Stimulated activated CD8-positive, alpha-beta memory T cell treated with anti-CD3 and anti-CD28 coated beads, Interleukin-7, amount 100 ng/mL, for 24 hours (primary cell): ENCODE measurements at places on chromosomes 12 and 14.

GRCh38 chr14:71371711-71372396 lies 464.6 kb downstream of the PCNX1 start:
- DNase-seq, result no peak

DNA sequence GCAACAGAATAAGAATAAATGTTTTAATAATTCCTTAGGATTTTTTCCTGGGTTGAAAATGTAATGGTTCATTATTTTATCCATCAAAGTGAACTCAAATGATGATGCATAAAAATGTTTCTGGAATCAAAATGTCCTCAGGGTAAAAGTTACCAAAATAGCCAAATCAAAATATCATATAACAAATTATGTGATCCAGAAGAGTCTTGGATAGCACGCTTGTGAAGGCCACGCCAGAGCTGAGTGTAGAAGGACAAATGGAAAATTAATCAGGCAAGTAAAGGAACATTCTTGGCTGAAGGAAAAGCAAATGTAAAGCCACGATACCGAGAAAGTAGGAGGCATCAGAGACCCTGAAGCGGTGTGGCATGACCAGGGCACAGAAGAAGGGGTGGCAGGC lies 169.2 kb downstream of the CAPZA3 start:
- no peak for DNase-seq

DNA sequence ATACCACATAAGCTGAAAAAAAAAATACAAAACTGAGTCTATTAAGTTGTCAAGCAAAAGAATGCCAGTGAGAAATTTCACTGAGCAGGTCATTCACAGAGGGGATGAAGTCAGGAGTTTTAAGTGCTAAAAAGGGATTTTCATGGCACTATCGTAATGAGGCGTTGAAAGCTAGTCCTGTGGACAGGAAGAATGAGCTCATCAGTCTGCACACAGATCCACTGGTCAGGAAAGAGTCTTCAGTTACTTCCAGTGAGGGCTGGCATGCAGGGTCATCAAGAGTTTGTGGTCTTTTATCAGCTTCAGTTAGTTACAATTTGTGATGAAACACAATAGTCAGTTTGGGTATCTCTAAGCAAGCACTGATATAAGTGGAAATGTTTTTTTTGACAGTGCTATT lies 88.1 kb upstream of the WSCD2 start:
- no peak for DNase-seq

DNA sequence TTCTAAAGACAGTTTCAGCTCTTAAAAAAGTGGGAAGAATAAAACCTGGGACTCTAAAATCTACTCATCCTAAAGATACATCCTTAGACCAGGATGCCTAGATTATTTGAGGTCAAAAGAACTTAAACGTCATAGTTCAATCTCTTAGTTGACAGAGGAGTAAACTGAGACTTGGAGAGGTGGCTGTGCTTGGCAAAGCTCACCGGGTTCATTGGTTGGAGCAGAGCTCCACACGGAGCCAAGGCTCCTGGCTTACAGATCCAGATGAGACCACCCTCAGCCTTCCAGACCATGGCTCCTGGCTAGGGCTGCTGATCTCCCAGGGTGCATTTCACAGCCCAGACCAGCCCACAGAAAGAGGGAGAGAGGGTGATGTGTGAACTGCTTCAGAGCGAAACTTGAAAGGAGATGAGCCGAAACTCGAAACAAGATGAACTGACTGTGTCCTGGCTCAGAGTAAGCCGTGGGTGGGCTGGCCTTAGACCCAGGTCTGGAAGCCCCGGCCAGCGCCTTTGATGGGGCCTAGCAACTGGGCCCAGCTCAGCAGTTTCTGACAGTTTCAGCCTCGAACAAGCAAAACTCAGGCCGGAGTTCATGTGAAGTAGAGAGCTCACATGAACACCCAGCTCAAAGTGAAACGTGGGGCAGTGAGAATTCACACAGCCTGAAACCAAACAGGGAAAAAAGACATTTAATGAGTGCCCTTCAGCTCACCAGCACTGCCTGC lies 1044.8 kb downstream of the BCL11B start:
- peak; percentile 23 for DNase-seq

DNA sequence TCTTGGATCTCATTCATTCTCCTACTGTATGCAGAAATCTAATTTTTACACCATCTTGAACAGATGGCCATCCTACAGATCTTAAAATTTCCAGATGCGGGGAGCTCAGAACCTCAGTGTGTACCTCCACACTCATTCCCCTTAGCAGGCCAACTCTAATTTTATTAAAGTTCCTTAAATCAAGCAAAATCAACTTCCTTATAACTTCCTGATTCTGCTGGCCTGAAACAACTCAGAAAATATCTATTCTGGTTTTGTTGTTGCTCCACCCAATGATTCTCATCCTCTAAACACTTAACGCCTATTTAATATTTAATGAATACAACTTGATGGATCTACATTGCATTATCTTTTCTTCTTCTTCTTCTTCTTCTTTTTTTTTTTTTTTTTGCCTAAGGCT lies 3.1 kb downstream of the EMP1 start:
- DNase-seq, result no peak

GRCh38 chr12:11133816-11134215 lies 628 bp downstream of the TAS2R30 start:
- no peak for DNase-seq

DNA sequence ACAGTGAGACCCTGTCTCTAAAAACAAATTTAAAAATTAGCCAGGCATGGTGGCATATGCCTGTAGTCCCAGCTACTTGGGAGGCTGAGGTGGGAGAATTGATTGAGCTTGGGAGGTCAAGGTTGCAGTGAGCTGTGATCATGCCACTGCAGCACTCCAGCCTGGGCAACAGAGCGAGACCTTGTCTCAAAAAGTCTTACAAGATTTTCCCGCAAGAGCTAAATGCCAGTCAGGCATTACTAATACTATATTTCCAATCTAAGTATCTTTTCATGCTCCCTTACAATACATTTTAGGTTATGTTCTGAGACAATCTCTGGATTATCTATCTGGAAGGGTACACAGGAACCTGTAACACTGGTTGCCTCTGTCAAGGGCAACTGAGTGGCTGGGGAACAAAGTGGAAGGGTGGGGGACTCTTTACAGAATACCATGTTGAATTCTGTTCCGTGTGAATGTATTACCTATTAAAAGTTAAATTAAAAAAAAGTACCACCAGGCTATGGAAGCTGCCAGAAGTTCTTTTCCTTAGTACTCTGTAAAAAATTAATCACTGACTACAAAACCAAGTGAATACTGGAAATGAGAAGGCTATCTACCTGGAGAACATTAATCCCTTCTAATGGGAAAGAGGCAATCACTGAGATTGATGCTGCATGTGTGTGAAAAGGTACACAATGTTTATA lies 56.7 kb downstream of the BTBD7 start:
- DNase-seq, result no peak

- DNase-seq, result no peak
These were observed 8.0 kb upstream of the MGP start for GRCh38 chr12:14893506-14894250.

DNA sequence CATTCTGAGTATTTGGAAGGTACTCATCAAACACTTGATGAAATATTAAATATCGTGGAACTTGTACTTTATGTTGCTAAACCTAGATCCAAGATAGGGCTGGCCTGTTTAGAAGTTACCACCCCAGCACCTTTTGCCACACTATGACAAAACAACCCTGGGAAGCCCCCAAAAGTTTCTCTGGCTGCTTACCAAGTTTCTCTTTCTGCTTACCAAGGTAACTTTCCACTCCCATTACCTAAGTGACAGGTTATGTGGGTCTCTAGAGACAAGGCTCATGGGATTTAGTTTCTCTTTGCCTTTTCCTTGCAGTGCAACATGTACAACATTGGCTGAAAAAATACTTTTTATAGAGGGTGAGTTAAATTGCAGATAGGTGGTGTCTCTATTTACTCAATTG lies 28.9 kb upstream of the PPM1A start:
- no peak for DNase-seq

- DNase-seq, result no peak
These were observed 102.0 kb downstream of the EGLN3 start for GRCh38 chr14:33848706-33849454.

- no peak for DNase-seq
These were observed 351.2 kb downstream of the KCNH5 start for GRCh38 chr14:62694075-62694474.

DNA sequence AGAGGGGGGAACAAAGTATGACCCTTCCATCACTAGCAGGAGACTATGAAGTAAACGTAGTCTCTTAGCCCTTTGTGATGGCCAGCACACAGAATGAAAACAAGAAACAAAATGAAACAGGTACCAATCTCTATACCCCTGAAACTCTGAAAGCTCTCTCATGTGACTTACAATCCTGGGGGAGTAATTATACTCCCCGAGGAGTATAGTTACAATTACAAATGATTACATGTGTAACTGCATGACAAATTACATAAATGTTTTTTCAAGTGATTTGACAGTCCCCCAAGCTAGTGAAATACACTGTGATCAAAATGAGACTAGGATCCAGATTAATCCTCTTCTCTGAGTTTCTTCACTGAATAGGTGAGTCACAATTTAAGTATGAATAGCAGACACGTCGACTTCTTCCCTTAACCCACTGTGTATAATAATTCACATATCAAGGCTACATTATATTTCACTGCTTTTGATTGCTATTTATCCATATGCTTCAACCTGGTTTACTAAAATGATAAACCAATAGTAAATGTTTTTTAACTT lies 74.0 kb downstream of the SPTSSA start:
- DNase-seq, result no peak

- no peak for DNase-seq
These were observed 106.5 kb downstream of the TMEM117 start for GRCh38 chr12:43942379-43942778.

DNA sequence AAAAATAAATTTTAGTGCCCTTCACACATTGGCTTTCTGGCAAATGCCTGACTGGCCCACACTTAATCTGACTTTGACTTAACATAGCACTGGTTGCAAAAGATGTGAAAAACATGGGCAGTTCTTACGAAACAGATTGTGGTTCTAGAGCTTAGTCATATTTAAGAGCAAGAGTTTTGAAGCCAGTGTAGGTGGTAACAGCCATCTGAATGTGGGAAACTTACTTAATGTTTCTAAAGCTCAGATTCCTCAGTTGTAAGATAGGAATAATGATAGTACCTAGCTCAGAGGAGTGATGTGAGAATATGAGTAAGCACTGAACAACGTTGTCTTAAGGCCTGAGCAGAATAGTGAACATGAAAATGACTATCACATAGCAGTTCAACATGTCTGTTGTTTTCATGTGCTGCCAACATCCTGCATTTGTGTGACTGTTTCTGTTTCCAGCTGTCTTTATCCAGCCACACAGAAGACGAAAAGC lies 262.7 kb downstream of the SYT1 start:
- no peak for DNase-seq

DNA sequence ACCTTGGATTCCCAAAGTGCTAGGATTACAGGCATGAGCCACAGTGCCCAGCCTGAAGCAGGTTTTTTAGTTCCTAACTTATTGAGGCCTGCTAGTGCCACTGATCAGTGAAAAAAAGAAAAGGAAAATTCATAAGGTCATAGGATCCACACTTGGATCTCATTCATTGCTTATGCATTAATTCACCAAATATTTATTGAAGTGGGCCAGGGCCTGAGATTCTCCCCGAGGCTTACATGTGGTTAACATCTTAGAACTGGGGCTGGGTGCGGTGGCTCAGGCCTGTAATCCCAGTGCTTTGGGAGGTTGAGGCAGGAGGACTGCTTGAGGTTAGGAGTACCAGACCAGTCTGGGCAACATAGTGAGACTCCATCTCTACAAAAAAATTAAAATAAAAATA lies 29.5 kb upstream of the MAP1LC3B2 start:
- no peak for DNase-seq

DNA sequence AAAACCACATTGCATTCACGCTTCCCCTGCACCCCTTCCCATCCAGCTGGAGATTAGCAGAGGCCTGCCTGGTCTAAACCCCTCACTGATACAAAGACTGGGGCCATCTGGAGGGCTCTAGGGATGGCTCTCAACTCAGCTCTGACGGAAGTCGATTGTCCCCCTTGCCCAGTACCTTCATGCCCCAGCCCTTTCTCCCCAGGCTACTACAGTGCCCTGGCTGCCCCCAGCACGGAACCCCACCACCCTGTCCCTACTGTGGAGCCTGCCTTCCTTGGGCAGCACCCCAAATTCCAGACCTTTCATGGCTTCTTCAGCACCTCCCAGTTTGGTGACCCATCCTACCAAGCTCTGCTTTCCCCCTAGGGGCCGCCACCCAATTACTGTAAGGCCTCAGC lies 25.6 kb downstream of the ZFP36L1 start:
- no peak for DNase-seq

- no peak for DNase-seq
These were observed 207.2 kb downstream of the TMTC2 start for GRCh38 chr12:82893896-82894295.

GRCh38 chr12:48247181-48247966 lies 44.3 kb upstream of the OR10AD1 start:
- no peak for DNase-seq

GRCh38 chr12:49198431-49199155 lies 9.7 kb upstream of the TUBA1A start:
- DNase-seq, result no peak

- DNase-seq, result no peak
These were observed 52.9 kb downstream of the SH2B3 start for GRCh38 chr12:111458546-111459172.

DNA sequence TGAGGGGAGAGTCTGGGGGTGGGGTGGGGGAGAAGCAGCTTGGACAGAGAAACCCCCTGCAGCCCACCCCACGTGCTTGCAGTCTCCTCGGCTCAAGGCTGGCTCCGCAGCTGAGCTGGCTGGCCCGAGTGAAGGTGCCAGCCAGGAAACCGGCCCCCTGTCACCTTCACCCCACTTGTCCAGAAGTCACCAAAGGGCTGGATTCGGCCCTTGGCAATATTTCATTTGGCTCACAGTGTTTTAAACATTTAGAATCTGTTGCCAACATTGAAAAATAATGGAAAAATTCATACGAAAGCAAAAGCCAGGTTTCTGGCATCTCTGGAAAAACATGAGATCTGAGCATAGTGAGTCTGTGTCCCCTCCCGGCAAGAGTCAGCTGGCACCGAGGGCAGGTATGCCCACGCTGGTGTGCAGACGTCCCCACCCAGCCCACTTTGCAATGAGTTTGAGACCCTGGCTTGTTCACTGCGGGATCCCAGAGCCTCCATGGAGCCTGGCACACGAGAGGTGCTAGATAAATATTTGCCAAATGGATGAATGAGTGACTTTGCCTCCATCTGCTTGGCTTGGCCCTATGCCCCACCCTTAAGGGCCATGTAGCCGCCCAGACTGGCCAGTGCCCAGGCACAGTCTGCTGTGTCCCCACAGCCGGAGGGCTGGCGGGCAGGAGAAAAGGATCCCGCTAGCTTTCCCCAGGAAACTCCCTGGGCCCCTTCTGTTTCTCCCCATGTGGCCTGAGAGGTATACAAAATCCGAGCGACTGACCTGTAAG lies 18.2 kb downstream of the MSI1 start:
- DNase-seq, result no peak
